KG1 (cell line): ENCODE measurements at places on chromosomes 2 and 18.

GRCh38 chr2:22867973-22868372, 517.0 kb upstream of the KLHL29 start:
- no peak for DNase-seq

- no peak for DNase-seq
Observed at GRCh38 chr2:68932402-68932801, 20.3 kb downstream of the GKN2 start.

GRCh38 chr2:17470855-17471641, 47.2 kb downstream of the RAD51AP2 start:
- DNase-seq, result no peak

DNA sequence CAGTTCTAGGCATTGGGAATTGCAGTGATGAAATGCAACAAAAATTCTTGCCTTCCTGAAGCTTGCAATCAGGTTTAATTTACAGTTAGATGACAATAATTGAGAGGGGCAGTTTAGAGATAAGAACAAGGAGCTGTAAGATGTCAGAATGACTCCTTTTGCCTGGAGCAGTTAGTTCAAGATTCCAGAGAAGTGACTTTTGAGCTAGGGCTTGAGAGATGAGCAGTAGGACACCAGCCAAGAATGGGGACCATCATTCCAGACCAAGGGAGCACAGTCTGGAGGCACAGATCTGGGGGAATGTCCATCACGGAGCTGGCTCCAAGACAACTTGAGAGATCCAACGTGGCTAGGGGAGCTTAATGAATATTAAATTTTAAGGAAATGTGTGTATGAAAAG, 26.8 kb downstream of the CACNB4 start:
- DNase-seq, result no peak

DNA sequence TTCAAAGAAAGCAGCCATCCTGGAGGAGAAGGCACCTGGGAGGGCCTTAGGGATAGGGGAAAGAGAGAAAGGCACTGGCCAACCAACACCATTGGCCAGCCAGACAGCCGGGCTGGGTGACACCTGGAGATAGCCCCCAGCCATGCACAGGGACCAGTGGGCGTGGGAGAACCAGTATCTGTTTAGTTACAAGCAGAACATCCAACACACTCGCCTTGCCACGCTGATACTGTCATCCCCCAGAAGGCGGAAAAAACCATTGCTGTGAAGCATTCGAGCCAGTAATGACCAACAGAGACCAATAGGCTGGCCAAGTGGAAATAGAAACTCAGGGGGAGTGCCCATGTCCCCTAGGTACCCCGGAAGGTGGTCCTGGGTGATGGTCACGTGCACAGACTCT, 15.5 kb downstream of the ASPRV1 start:
- no peak for DNase-seq

- no peak for DNase-seq
Observed at GRCh38 chr2:46695283-46695682, 215.9 kb downstream of the TMEM247 start.

GRCh38 chr2:11852526-11853196, 106.2 kb downstream of the LPIN1 start:
- no peak for DNase-seq

GRCh38 chr18:12423393-12423792, 15.7 kb downstream of the PRELID3A start:
- no peak for DNase-seq

DNA sequence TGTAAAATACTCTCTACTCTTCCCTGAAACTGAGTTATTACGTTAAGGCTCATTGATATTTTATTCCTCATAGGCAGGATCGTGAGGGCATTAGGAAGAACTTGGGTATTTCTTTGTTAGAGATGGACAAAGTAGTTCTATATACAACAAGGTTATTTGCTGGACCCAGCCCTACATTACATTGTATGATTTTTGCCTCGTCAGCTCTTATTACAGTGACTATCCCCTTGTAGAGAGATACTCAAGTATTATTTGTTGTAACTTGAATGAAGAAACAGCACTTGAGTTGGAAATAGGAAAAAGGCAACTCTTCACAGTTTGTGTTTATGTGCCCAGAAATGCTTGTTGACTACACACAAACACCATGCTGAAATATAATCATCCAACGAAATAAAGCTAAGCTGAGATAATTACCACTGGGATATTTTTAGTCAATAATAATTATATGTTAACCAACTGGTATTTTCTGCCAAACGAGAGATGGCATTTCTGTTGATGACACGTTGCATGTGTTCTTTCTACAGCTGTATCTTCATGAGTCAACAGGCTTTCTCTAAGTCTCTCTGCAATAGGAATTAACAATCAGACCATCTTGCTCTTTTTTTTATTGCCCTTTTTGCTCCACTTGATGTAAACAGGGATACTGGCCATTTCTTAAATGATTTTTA, 947.6 kb downstream of the DPP10 start:
- DNase-seq, result no peak

- DNase-seq, result no peak
Observed at GRCh38 chr2:81234711-81235110, 930.2 kb upstream of the LRRTM1 start.

DNA sequence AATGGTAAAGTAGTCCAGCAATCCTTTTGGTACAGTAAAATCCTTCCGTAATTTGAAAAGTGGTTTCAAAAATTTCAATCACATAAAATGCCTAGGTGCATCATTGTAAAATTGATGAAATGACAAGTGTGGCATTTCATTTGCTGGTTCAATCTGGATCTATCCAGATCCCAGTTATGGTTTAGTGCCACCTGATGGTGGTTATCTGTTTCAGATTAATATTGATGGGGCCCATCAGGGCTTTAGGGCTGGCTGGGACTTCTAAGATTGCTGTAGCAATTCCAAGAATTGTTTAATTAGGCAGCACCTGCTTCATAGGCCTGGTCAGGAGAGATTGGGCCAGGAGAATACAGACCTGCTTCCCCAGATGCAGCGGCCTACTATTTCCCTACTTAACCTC, 55.5 kb upstream of the PIK3C3 start:
- DNase-seq, result no peak

- no peak for DNase-seq
Observed at GRCh38 chr2:223877721-223878410, 40.5 kb upstream of the AP1S3 start.

GRCh38 chr18:38693104-38693503, 1127.5 kb upstream of the CELF4 start:
- DNase-seq, result no peak

DNA sequence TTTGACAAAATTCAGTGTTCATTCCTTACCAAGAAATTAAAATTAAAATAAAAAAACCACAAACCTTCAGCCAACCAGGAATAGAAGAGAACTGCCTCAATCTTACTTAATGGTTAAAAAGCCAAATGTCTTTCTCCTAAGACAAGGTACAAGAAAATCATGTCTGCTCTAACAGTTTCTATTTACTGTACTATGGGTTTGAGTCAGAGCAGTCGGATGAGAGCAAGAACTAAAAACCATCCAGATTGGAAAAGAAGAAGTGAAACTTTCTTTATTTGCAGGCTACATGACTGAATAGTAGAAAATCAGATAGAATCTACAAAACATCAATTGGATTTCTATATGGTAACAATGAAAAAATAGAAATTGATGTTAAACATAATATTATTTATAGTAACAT, 555.5 kb upstream of the TNP1 start:
- no peak for DNase-seq

GRCh38 chr2:23093513-23093912, 291.5 kb upstream of the KLHL29 start:
- no peak for DNase-seq

DNA sequence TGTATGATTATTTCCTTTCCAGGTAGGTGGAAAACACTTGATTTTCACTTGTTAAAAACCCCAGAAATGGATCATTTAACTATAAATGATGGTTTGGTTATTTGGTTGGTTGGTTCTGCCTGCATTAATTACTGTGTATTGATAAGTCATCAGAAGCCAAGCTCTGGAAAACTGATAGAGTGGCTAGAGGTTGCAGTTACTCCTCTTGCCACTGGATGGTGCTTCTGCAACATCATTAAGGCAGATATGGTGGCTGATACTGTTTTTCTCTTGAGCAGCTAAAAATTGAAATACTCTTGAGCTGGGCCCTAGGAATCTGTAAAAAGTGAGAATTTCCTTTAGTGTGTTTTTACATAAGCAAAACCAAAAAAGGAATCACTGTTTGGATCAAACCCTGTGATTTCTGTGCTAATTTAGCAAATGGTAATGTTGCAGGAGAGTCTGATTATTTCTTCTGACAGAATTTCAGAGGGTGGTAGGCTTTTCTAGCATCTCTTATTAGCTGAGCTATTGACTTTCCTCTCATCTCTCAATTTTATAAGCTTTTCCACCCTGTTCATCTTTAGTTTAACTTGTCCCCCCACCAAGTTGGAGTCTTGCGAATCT, 54.3 kb downstream of the RAB10 start:
- no peak for DNase-seq
